ENCODE measurements at places on chromosomes 11 and 22.

DNA sequence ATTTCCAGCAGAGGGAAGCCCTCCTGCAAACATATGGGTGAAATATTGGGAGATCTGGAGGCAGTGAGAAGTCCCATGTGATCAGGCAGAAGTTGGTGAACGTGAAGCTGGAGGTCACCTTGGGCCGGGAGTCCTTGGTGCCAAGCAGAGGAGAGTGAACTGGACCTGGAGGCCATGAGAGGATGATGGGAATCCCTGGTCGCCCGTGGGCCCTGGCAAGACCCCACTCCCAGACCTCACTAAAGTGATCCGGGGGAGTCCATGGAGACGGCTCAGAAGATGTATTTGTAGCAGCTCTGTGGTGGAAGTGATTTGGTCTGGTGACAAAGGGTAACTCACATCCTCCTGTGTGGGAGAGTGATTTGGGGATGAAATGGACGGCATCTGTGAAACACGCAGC lies 71.0 kb downstream of the ARHGAP8 start:
- no peak for DNase-seq

DNA sequence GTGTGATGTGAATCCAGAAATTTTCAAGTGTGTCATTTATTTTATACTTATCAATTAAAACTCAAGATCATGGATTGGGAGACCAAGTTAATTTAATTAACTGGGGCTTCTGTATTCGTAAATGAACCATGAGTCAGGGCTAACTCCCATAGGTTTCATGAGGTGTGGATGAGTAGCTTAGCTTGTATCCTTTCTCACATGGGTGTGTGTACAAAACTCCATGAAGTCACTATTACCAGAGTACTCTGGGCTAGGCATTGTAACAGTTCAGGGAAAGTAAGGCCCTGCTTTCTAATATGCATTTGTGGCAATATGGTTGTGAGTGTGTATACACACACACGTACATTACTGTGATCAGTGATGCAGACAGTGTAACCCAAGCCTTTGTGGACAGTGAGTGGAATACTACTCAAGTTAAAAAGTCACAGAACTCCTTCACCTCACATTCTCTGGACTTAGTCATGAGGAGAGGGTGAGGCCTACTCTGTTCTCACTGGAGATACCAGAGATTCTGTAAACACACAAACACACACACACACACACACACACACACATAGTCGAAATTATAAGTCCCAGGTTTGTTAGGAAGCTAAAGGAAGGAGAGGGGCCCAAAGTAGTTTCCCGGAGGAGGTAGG lies 3.5 kb downstream of the CNTF start:
- no peak for DNase-seq

DNA sequence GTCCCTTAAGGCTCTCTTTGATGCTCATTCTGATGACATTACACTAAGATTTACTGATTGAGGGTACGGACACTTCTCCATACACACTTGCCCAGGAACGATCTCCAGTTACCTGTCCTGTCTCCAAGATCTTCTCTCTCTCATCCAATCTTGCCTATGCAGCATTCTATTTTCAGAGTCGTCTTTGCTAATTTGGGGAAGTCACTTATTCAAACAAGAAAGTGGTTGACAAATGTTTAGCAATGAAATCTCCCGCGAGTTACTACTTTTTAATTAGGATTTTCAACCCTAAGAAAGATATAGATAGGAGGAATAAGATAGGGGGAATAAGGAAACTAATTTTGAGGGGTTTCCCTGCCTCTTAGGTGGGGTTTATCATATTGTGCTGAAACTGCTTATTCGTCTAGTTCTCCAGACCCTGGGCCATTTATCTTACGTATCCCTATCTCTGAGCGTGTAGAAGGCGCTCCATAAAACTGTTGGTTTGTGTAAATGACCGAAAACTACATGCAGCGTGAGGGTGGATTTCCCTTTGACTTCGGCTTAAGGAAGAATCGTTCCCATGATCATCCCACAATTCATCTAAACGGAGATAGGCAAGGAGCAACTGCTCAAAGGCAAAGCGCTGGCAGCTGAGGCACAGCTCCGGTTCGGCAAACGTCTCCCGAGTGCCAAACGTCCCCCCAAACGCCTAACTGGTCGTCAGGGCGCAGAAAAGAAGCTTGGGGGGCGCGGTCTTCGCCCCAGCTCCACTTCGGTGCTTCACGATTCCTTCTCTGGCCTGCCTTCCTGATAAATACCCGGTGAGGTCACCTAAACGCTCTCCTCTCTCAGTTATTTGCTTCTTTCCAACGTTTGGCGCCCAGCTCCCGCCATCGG lies 804 bp downstream of the APIP start:
- no peak for DNase-seq

- no peak for DNase-seq
Measured at GRCh38 chr22:46500201-46500600, 37.2 kb downstream of the CELSR1 start.

- DNase-seq, result no peak
Measured at GRCh38 chr22:19094393-19094997, 27.7 kb downstream of the DGCR2 start.

- no peak for DNase-seq
Measured at GRCh38 chr22:49229483-49230193, 598.0 kb downstream of the BRD1 start.

DNA sequence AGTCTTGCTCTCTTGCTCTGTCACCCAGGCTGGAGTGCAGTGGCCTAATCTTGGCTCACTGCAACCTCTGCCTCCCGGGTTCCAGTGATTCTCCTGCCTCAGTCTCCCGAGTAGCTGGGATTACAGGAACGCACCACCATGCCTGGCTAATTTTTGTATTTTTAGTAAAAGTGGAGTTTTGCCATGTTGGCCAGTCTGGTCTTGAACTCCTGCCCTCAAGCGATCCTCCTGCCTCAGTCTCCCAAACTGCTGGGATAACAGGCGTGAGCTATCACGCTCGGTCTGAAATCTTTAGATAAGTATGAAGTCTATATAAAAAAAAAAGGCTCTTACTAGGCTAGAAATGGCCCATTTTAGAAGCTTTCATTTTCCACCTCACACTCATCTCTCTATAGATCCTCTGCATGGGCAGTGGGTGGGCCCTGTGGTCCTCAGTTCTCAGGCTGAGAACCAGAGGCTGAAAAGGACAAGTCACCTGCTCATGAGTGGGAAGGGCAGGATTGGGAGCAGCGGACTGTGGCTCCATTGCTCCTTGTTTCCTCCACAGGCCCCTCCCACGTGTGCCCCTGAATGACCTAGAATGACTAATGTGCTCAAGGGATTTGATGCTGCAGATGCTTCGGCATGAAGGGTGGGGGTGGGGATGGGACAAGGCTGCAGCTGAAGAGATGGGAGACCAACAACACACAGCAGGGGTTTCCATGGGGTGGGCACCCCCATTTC lies 19.8 kb upstream of the PRAME start:
- no peak for DNase-seq
